ENCODE measurements at places on chromosomes 16 and 17.

GRCh38 chr17:17682737-17683680 lies 1.8 kb downstream of the RAI1 start:
- DNase-seq, result peak; percentile 34

DNA sequence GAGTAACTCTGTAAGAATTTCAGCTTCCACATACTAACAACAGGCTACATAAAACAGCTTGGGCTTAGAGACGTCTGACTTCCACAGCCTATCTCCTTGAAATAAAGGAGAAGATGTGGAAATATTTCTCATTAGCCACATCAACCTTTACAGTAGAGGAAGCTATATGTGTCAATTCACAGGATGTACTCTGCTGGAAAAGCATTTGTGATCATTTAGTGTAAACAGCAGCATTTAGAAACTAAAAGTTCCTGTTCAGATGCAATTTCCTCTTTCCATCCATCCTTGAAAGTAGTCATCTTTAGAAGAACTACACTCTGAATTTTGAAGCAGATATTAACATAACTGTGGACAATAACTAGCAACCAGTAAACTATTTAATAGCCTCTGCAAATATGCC lies 46.2 kb downstream of the XPO6 start:
- no peak for DNase-seq

DNA sequence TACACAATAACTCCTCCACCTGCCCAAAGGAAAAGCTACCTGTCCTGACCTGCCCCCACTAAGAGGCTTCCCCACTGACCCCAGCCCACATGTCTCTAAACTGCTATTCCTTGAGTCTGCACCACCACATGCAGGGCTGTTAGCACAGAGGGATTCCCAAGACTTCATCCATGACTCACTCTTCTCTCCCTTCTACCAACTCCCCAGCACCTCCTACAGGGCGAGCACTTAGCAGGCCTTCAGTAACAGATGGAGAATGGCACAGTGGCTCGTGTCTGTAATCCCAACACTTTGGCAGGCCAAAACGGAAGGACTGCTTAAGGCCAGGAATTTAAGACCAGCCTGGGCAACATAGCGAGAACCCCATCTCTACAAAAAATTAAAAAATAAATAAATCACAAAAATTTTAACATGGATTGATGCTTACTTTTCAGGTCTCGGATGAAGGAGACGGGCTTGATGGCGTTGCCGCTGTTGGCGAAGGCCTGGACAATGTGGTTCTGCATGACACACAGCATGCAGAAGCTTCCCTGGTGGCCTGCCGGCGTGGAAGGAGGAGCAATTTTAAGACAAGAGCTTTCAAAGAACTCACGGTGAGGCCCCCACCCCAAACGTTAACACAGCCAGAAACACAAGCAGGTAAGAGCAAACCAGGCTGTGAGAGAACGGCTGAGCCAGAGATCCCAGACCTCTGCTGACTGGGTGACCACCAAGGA lies 12.0 kb downstream of the USP36 start:
- no peak for DNase-seq

- no peak for DNase-seq
Measured at GRCh38 chr16:57945740-57946138, 25.2 kb downstream of the CNGB1 start.

- no peak for DNase-seq
Measured at GRCh38 chr16:70772493-70772892, 28.5 kb downstream of the VAC14 start.

DNA sequence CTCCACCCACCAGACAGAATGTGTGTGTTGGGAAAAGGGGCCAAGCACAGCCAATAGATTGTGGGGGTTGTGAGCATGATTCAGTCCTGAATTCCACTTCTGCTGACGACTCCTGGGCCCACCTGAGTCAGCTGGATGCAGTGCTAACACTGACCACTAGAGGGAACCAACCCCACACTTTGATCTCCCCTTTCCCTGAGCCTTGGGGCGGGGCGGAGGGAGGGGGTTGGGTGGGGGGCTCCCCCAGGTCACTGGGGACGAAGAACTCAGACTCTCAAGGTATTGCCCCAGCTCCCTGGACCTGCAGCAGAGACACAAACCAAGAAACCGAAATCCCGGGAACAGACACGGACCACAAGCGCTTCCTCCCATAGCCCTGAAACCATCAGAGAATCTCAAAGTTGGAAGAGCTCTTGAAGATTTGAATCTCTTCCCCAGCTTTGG lies 621 bp upstream of the CSHL1 start:
- peak; percentile 50 for DNase-seq

GRCh38 chr16:28609631-28610594 lies at the start of gene SULT1A1:
Gene SULT1A1, minus strand, starts transcription at chr16:28610044. Its CDS starts 1,189 bp downstream, at chr16:28608855.
- DNase-seq, result no peak

DNA sequence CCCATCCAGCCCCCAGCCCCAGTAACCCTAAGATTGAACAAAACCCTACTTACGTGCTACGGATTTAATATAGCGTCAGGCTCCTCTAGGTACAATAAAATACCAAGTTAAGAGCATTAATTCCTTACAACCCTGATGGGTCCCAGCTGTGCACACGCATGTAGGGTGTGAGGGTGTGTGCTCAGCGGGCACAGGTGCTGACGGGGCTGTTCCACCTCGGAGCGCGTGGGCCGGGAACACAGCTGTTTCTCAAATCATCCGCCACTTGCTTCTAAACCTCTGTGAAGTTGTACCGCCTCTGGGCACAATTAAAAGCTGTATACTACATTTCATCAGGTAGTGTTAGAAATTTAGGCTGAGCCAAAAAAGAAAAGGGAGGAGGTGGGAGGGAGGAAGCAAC lies 478.6 kb downstream of the MAF start:
- DNase-seq, result no peak

- peak; percentile 86 for DNase-seq
Measured at GRCh38 chr17:8125154-8125946, 1.4 kb upstream of the HES7 start.

DNA sequence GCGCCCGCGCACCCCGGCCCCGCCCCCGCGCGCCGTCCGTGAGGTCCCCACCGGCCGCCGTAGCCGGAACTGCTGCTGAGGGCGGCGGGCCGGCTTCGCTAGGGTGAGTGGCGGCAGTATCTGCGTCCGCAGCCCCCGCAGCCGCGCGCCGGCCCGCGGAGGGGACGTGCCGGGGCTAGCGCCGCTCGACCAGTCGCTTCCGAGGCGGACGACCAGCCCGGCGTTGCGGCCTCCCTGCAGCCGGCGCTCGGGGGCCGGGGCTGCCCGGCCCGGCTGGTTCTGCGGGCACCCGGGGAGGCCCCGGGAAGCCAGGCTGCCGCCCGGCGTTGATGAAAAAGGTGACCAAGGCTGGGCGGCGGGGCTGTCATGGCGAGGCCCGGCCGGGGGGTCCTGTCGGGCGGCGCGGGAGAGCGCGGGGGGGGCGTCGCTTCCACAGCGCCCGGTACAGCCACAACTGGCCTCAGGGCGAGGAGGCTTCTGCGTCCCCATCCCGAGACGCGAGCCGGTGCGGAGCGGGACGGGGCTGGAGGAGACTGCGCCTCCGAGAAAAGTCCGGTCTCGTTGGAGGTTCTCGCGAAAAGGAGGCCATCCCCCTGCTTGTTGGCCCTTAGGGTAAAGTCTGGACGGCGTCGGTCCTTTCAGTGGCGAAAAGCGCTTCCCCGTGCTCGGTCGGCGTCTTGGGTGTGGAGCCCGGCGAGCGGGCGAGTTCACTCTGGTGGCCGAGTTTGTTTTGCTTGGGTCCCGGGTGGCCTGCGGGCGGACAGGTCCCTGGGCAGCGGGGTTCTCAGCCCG lies at the start of gene CRAMP1:
Gene CRAMP1 (plus strand): TSS at position 41 of the 792 bp plus-strand sequence. CDS start 2,280 bp downstream, outside the sequence.
- no peak for DNase-seq

DNA sequence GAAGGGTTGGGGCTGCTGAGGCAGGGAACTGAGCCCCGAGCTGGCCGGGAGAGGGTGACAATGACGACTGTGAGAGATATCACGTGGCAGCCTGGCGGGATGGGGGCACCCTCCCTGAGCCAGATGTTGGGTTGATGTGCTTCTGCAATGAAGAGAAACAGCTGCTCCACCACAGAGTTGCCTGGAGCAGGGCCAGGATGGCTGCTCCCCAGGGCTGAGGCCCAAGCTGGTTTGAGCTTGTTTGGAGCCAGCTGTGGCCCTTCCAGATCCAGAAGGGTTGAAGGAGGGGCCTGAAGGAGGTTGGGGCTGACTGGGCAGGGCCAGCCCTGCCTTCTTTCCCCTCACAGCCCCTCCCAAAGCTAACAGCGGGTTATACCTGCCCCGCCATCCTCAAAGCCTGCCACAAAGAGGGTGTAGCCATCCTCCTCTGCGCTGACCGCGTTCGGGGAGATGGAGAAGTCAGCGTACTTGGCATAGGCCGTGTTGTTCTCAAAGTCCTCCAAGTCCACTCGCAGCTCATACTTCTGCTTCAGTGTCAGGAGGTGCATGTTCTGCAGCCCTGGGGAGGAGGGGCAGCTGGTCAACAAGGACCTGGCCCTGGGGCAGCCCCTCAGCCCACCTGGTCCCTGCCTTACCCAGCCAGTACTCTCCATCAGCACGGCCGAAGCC lies 2.1 kb downstream of the MFAP4 start:
- DNase-seq, result no peak

GRCh38 chr16:3089717-3090592 lies 9.1 kb downstream of the ZSCAN10 start:
- DNase-seq, result no peak

- no peak for DNase-seq
Measured at GRCh38 chr17:35752471-35752870, 568 bp downstream of the GAS2L2 start.

- no peak for DNase-seq
Measured at GRCh38 chr17:70394473-70395232, 225.3 kb downstream of the KCNJ2 start.

- no peak for DNase-seq
Measured at GRCh38 chr17:47210105-47210504, 957 bp downstream of the MYL4 start.

- DNase-seq, result peak; percentile 59
Measured at GRCh38 chr17:35242158-35242804, 591 bp upstream of the SLFN5 start.

DNA sequence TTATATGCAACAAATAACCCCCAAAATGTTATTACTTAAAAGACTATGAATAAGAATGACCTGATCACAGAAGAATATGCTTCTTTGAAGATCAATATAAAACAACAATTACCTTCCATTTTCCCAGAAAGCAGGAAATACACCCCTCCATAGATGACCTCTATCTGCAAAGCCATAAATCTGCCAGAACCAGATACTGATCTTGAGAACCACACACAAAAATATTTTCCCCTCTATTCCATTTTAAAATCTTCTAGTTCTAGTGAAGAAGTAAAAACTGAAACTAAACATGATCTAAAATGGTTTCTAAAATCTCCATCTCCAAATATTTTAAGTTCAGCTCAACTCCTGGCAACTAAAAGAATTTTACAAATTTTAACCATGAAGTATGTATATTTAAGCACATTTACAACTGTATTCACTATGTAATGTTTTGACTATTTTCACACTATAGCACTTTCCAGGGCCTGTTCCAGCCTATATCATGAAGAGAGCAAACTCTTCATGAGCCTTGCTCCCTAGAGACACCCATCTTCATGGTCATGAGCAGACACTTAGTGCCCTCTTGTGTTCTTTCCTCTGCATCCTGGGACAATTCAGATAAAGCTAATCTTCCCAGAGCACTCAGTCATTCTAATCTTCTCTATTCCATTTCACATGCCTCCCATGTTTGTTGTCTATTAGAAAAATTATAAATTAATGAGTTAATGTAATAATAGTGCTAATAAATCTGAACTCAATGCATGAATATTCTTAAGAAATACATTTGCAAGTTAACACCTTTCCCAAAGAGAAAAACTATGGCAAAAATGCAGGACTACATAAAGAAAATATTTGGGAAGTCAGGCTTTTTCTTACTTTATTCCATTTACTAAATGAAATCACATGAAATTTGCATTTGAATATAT lies 87.0 kb downstream of the HELZ start:
- no peak for DNase-seq

DNA sequence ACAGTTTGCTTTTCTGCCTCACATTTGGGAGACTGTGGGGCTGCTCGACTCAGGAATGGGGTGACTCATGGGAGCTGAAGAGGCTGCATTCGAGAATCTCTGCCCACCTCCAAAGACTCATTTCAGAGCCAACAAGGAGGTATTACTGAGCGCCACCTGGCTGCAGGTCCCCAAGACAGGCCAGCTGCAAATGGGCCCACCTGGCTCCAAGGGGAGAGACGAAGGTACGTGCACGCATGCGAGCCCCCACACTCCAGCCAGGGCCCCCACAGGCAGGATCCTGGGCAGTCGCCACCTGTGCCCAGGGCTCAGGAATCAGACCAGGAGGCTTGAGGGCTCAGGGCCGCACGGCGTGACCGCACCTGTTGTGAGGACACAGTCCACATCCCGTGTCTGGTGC lies 6.0 kb downstream of the HAGHL start:
- no peak for DNase-seq

DNA sequence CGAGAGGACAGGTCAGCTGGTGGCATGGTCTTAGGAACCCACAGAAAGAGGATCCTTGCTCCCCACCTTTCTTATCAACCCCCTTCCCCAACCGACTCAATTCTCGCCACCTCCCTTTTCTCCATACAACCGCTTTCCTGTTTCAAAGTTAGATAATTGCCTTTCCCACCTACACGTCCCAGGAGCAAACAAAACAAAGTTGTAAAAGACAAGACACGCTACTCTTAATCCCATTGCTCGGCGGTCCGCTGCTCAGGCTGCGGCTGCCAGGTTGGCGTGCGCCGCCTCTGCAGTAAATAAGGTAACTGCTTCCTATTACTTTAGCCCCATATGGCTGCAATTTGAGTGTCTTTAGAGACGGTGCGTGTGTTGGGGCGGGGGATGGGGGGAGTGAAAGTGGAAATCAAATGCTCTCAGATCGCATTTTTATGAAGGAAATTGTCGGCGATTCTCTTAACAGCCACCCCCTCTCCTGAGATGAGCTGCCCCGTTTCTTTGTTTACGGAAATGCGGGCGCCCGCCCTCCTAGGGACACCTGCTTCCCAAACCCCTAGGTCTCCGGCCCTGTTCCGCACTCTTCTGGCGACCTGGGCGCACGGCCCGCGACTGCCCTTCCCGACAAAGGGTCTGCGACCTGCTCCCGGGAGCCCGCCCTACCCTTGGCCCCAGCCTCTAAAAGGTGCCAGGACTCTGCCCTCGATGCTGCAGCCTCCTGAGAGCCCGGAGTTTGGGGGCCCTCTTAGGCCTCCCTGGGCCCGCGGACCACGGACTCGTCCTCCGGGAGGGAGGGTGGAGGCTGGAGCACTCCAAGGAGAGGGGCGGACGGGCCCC lies 3.7 kb upstream of the CBX8 start:
- DNase-seq, result no peak

- no peak for DNase-seq
Measured at GRCh38 chr17:29686993-29687590, 64.4 kb upstream of the CORO6 start.

GRCh38 chr17:76199469-76199868 lies 40.8 kb downstream of the RNF157 start:
- no peak for DNase-seq

DNA sequence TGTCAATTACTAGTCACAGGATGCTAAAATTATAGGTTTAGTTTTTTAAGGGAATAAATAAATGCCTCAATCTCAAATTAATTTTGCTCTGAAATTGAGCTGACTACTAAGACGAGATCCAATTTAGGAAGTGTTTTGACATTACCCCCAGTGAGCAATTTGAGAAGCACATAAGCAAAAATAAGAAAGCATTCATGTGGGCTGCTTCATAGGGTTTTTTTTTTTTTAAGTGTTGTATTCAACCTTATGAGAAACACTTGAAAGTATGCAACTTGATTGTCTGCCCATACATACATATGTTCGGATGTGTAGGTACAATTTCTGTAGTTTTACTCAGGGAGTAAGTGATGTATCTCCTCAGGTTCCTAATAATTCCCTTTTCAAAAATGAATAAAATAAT lies 77.6 kb downstream of the PRKCA start:
- DNase-seq, result no peak
